ENCODE measurements at places on chromosomes 7 and 10. TPM values are rescaled to one million over a fixed set of nuclear protein-coding genes. Genes with fewer than 3 reads are reported as not detected.

The DNAJC9 gene
- total RNA-seq: 33.2 TPM

The MYL10 gene
- not detected for total RNA-seq

The SORCS1 gene
- 8.9 TPM for total RNA-seq

The UTF1 gene
- 12.2 TPM for total RNA-seq
